Gastrocnemius medialis (tissue), 4 donors: ENCODE measurements at places on chromosomes 3 and 15. TPM values are rescaled to one million over a fixed set of nuclear protein-coding genes. Genes with fewer than 3 reads are reported as not detected.

ACP3 gene
- 0.22 TPM for total RNA-seq

WNT5A gene
- 2.9 TPM for total RNA-seq

REC114 gene
- not detected for total RNA-seq

CYP1A2 gene
- total RNA-seq, result not detected

COL8A1 gene
- 8.6 TPM for total RNA-seq

ZNF619 gene
- 1.9 TPM for total RNA-seq

ARPIN gene
- 4.8 TPM for total RNA-seq

ERICH6 gene
- total RNA-seq, result not detected

SERINC4 gene
- total RNA-seq, result 0.18 TPM

- H3K27me3 ChIP-seq, result no peaks in the 10 kb centered on the region
- H3K4me1 ChIP-seq, result no peaks in the 10 kb centered on the region
- no peak overlapping the region for H3K27ac ChIP-seq
- no peak for DNase-seq
- no peak overlapping the region for H3K4me3 ChIP-seq
Observed at GRCh38 chr3:44329946-44330345, 8.6 kb upstream of the TCAIM start.

DNA sequence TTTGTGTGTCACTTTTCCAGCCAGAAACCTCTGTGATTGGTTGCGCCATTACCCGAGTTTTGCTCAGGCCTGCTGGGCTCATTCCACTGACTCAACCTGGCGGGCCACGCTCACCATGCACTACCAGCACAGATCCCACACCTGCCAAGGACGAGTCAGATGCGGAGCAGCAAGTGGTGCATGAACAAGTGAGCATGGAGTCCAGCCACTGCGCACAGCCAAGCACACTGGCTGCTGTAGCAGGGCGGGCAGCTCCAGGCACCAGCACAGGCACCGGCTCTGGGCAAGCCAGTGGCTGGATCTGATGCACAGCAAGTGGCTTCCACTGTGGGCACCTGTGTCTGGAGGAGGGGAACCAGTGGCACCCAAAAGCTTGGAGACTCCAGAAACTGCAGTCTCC is 110.4 kb downstream of the CBLB start:
- no peaks in the 10 kb centered on the region for H3K27me3 ChIP-seq
- no peaks in the 10 kb centered on the region for H3K36me3 ChIP-seq
- no peak overlapping the region for H3K4me3 ChIP-seq
- no peak overlapping the region for H3K27ac ChIP-seq

DNA sequence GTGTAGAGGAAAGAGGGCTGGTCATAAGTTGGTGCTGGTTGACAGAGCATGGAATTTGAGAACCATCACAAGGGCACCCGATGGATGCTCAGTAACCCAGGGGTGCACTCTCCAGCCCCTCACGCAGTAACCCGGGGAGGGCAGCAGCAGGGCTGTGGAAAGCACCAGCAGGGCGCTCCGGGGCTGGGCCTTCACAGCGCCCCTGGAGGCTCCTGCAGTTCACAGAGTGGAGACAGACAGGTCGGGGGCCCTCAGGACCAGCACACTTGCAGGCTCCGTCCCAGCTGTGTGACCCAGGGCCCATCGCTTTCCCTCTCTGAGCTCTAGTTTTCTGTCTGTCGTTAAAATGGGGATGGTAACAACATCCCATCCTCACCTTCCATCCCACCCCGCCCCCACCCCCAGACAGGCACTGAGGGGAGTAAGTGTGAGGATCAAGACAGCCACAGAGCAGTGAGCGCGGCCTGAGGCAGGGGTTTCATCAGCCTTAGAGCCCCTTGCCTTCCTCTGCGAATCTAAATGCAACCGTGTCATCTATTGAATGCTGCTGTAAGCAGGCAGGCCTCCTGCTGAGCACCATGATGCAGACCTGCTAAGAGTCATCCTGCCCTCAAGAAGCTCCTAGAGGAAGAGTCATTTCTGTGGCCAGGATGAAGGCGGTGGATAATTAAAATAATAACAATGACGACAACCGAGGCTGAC is 90.2 kb upstream of the LINGO1 start:
- H3K27me3 ChIP-seq, result peaks cover 6% of the 10 kb centered on the region
- H3K4me1 ChIP-seq, result no peaks in the 10 kb centered on the region
- H3K4me3 ChIP-seq, result no peak overlapping the region
- H3K27ac ChIP-seq, result no peak overlapping the region

DNA sequence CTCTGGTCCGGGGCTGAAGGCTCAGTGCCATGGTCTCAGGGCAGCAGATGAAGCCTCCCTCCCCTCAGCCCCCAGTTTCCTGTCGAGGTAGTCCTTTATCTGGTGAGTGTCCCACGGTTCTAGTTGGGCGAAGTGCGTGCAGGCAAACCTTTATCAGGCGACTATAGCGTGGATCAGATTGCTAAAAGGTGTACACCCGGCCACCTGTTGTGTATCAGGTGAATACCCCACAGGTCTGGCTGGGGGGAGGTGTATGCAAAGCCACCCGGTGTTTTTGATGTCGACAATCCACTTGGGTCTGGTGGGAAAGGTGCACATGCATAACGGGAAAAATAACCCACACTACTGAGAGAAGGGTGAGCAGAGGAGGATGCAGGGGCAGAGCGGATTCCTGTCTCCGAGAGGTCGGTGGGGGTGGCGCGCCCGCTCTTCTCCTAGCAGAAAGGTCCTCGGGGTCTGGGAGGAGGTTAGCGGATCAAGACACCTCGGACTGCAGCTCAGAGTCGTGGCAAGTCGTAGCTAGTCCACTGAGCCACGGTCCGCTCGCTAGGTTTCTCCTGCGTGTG is 507 bp downstream of the SLC12A6 start:
- H3K4me1 ChIP-seq, result peaks cover 41% of the 10 kb centered on the region
- H3K27me3 ChIP-seq, result no peaks in the 10 kb centered on the region
- H3K27ac ChIP-seq, result peak overlapping the region; percentile 96
- H3K4me3 ChIP-seq, result peak overlapping the region; percentile 85

- H3K27ac ChIP-seq, result no peak overlapping the region
- peak overlapping the region; percentile 24 for H3K4me3 ChIP-seq
- no peaks in the 10 kb centered on the region for H3K36me3 ChIP-seq
- no peak for DNase-seq
- H3K4me1 ChIP-seq, result peaks cover 7% of the 10 kb centered on the region
Observed at GRCh38 chr3:181726351-181727330, 14.9 kb downstream of the SOX2 start.

DNA sequence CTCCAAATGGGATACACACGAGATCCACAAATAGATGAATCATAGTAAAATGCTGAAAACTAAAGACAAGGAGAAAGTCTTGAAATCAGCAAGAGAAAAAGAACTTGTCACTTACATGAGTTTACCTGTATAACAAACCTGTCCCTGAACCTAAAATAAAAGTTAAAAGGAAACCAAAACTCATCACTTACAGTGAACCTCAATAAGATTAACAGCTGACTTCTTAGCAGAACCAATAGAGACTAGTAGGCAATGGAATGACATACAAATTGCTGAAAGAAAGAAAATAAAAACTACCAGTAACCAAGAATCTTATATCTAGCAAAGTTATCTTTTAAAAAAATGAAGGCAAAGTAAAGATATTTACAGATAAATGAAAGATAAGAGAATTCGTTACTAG is 27.4 kb downstream of the SEC22A start:
- peaks cover 3% of the 10 kb centered on the region for H3K36me3 ChIP-seq
- no peak for DNase-seq
- H3K27ac ChIP-seq, result no peak overlapping the region
- peaks cover 6% of the 10 kb centered on the region for H3K4me1 ChIP-seq
- no peak overlapping the region for H3K4me3 ChIP-seq
- no peaks in the 10 kb centered on the region for H3K27me3 ChIP-seq

DNA sequence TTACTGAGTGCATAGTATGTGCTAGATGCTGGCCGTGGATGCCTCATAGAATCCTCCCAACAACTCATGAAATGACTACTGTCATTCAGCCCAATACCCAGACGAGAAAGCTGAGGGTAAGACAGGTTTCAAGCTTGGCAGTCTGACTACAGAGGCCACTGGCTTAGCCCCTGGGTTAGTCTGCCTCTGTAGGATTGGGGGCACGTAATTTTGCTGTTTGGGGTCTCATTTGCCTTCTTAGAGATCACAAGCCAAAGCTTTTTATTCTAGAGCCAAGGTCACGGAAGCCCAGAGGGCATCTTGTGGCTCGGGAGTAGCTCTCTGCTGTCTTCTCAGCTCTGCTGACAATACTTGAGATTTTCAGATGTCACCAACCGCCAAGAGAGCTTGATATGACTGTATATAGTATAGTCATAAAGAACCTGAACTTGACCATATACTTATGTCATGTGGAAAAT is 1.0 kb upstream of the CCR5 start:
- H3K36me3 ChIP-seq, result no peaks in the 10 kb centered on the region
- DNase-seq, result no peak
- H3K27me3 ChIP-seq, result peaks cover 2% of the 10 kb centered on the region

GRCh38 chr15:73922186-73923151 is 3.8 kb upstream of the LOXL1 start:
- no peaks in the 10 kb centered on the region for H3K36me3 ChIP-seq
- DNase-seq, result no peak
- H3K27ac ChIP-seq, result no peak overlapping the region
- H3K4me3 ChIP-seq, result no peak overlapping the region
- no peaks in the 10 kb centered on the region for H3K27me3 ChIP-seq

DNA sequence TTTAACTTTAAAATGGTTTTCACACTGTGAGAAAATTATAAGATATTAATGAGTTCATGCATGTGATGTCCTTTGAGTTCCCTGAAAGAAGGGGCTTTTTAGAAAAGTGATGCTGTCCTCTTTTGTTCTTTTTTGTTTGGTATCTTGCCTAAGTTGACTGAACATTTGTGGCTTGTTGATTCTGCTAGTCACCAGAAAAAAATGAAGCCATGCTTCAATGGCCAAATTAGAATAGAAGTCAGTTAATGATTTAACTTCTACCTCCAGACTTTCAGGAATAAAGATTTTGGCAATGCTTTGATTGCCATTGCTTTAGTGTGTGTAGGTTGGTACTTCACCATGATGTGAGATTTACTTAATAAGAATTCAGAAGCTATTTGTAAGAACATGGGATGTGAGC is 260.6 kb upstream of the NECTIN3 start:
- H3K27me3 ChIP-seq, result no peaks in the 10 kb centered on the region
- H3K4me1 ChIP-seq, result no peaks in the 10 kb centered on the region
- no peak overlapping the region for H3K27ac ChIP-seq
- no peaks in the 10 kb centered on the region for H3K36me3 ChIP-seq

GRCh38 chr3:43286841-43287499 is 630 bp downstream of the SNRK start:
- H3K4me3 ChIP-seq, result peak overlapping the region; percentile 53
- peak overlapping the region; percentile 88 for H3K27ac ChIP-seq

DNA sequence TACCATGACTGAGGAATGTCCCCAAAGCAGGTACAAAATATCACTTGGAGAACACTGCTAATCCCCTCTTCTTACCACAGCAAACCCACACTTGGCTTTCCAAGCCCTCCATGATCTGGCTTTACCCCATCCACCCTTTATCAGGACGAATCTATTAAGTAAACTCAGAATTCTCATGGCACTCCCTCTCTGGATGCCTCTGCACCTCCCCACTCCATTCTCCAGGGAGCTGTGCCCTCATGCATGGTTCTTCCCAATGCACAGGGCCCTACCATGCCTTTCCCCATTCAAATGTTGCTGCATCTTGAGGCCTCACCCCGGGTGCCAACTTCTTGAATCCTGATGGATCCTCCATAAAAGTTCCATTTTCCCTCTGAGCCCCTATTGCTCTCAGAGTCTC is 2.3 kb downstream of the LYZL4 start:
- H3K36me3 ChIP-seq, result no peaks in the 10 kb centered on the region
- H3K4me3 ChIP-seq, result no peak overlapping the region
- DNase-seq, result no peak
- no peaks in the 10 kb centered on the region for H3K4me1 ChIP-seq
- no peak overlapping the region for H3K27ac ChIP-seq
